ENCODE measurements at places on chromosomes 2 and 18. TPM values are rescaled to one million over a fixed set of nuclear protein-coding genes. Genes with fewer than 3 reads are reported as not detected.

- peaks cover 10% of the 10 kb centered on the region for H3K36me3 ChIP-seq
- no peak overlapping the region for H3K27ac ChIP-seq
- H3K27me3 ChIP-seq = no peaks in the 10 kb centered on the region
- DNase-seq = no peak
Measured at GRCh38 chr2:196286821-196287220, 115.4 kb upstream of the STK17B start.

DNA sequence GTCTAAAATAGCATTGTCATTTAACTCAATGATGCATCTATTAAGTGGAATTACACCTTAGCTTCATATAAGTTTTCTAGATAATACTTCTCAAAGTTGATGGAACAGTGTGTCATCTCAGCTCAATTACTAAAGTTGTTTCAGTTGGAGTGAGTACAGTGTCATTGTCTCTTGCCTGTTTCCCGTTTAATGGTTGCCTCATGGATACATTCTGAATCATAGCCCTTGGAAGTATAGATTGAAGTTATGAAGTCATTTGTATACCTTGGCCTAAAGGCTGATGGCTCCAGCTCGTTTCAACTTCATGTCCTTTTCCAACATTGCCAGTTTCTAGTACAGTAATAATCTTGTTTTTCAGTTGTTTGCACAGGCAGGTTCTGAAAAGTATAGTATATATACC is 130.5 kb upstream of the NOSTRIN start:
- no peak for DNase-seq
- no peaks in the 10 kb centered on the region for H3K27me3 ChIP-seq
- no peak overlapping the region for H3K4me3 ChIP-seq

NYAP2 gene
- total RNA-seq = 1.00 TPM

GRCh38 chr18:8793445-8794155 is 88.2 kb downstream of the MTCL1 start:
- peaks cover 57% of the 10 kb centered on the region for H3K4me1 ChIP-seq
- peaks cover 8% of the 10 kb centered on the region for H3K36me3 ChIP-seq
- no peak for DNase-seq
- H3K4me3 ChIP-seq = no peak overlapping the region
- H3K27ac ChIP-seq = peak overlapping the region; percentile 43
- H3K27me3 ChIP-seq = no peaks in the 10 kb centered on the region

Measured in type B pancreatic cell (in vitro differentiated cells).